ENCODE measurements at places on chromosomes 5 and 9. TPM values are rescaled to one million over a fixed set of nuclear protein-coding genes. Genes with fewer than 3 reads are reported as not detected.

NIPAL4 gene
- total RNA-seq: 11.9 TPM

- DNase-seq: no peak
These were observed 20.2 kb downstream of the SLC22A5 start for GRCh38 chr5:132389585-132390286.

- DNase-seq: no peak
These were observed 141.2 kb upstream of the ASTN2 start for GRCh38 chr9:117555964-117556629.

DNA sequence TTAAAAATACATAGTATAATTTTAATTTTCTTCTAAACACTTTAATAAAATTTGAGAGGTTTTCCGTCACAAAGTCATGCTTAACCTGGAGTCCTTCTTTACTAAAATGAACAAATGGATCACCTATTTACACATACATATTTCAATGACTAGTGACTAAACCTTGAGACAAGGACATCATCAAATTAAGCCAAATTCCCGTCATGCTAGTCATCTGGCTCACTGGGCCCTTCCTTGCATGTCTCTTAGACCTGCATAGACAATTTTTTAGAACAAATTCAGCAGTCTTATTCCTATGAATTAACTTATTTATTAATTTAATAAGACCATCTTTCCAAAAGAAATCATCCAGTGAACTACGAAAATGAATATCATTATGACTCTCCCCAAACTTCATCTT, 26.6 kb downstream of the ERAP2 start:
- no peak for DNase-seq

DNA sequence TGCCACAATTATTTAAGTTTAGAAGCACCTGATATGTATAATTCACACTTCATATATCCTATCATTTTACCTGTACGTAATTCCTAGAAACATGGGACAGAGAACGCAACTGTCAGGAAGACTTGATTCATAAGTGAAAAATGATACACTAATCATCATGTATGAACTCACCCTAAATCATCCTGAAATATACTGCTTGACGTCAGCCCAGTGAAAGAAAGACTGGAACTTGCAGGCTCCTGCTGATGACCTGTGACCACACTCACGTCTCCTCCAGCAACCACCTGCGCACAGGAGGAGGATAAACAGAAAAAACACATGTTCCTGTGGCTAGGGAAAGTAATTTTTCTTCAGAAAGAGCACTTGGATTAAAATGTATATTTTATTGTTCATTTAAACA, 169.7 kb downstream of the MPDZ start:
- DNase-seq: no peak

INSL6 gene
- total RNA-seq: not detected

DNA sequence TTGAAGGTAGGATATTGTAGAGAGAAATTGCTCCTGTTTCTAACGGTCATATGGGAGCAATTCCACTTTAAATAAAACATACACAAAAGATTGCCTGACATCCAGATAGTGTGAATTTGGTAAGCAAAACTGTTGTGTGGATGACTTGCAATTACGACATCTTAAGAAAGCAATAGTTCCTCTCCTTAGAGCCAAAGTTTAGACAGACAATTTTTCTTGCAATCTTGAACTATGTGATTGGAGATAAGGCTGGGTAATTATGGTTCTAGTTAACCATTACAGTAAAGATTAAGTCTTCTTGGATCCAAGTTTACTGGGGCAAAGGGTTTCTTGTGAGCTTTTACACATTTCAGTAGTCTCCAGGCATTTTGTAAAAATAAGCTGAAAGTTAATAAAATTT, 1080.6 kb upstream of the CDH6 start:
- no peak for DNase-seq

GPR150 gene
- total RNA-seq: not detected

SPARC gene
- total RNA-seq: 3,092 TPM

- no peak for DNase-seq
These were observed 89.6 kb upstream of the CACNA1B start for GRCh38 chr9:137787786-137788505.

All from skin of body (tissue), 3 donors.